ENCODE measurements at places on chromosomes 1 and 21. TPM values are rescaled to one million over a fixed set of nuclear protein-coding genes. Genes with fewer than 3 reads are reported as not detected.

Gene PLA2G2C
- total RNA-seq, result not detected

- H3K36me3 ChIP-seq, result no peaks in the 10 kb centered on the region
- no peak for DNase-seq
- no peaks in the 10 kb centered on the region for H3K27me3 ChIP-seq
- H3K4me3 ChIP-seq, result no peak overlapping the region
- no peaks in the 10 kb centered on the region for H3K4me1 ChIP-seq
These were observed 9.6 kb downstream of the WRAP73 start for GRCh38 chr1:3640121-3640837.

Gene NHLH1
- total RNA-seq, result 0.48 TPM

GRCh38 chr1:197841883-197842553, 60.4 kb upstream of the C1orf53 start:
- no peaks in the 10 kb centered on the region for H3K27me3 ChIP-seq
- no peak overlapping the region for H3K27ac ChIP-seq
- H3K4me3 ChIP-seq, result no peak overlapping the region
- H3K36me3 ChIP-seq, result no peaks in the 10 kb centered on the region

Gene SH3D21
- 16.4 TPM for total RNA-seq

DNA sequence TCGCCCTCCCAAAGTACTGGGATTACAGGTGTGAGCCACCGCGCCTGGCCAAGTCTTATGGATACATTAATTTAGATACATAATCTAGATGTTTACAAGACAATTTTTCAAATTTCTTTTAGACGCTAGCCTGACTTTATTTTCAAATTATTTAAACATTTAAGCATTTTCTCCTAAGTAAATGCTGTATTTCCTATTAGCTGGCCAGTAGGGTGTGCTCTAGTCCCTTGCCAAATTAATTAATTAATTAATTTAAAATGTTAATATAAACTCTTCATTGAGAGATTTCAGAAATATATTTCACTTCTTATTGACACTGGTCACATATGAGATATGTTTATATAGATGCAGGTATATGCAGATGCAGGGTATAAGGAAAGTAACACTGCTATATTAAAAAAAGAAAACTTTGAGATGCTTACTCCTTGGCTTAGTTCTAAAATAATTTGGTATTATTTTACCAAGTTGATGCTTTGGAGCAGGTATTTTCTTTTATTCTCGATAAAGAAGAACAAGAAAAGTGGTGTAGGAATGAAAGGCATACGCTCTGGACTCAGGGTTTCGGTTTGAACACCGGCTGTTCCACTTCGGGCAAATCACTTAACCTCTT, 5.2 kb upstream of the ERRFI1 start:
- no peaks in the 10 kb centered on the region for H3K27me3 ChIP-seq
- no peak overlapping the region for H3K27ac ChIP-seq
- no peaks in the 10 kb centered on the region for H3K36me3 ChIP-seq
- peak; percentile 69 for DNase-seq

- no peaks in the 10 kb centered on the region for H3K36me3 ChIP-seq
- H3K27me3 ChIP-seq, result no peaks in the 10 kb centered on the region
- H3K27ac ChIP-seq, result no peak overlapping the region
- DNase-seq, result no peak
These were observed 12.3 kb upstream of the JAM2 start for GRCh38 chr21:25626757-25627156.

GRCh38 chr1:73948055-73948454, 249.9 kb downstream of the LRRIQ3 start:
- H3K36me3 ChIP-seq, result no peaks in the 10 kb centered on the region
- H3K27me3 ChIP-seq, result no peaks in the 10 kb centered on the region
- no peak for DNase-seq
- H3K4me3 ChIP-seq, result no peak overlapping the region
- no peaks in the 10 kb centered on the region for H3K4me1 ChIP-seq

Gene TNFRSF4
- total RNA-seq, result not detected

GRCh38 chr21:28132713-28133112, 860.0 kb downstream of the LTN1 start:
- no peak for DNase-seq
- H3K4me1 ChIP-seq, result peaks cover 6% of the 10 kb centered on the region
- H3K27ac ChIP-seq, result no peak overlapping the region

Gene DCDC2B
- not detected for total RNA-seq

GRCh38 chr1:84073266-84073665, 70.8 kb upstream of the PRKACB start:
- H3K27ac ChIP-seq, result no peak overlapping the region
- no peaks in the 10 kb centered on the region for H3K36me3 ChIP-seq
- peaks cover 9% of the 10 kb centered on the region for H3K4me1 ChIP-seq
- H3K4me3 ChIP-seq, result no peak overlapping the region

GRCh38 chr1:12473596-12474362, 144.2 kb downstream of the DHRS3 start:
- H3K36me3 ChIP-seq, result no peaks in the 10 kb centered on the region
- no peaks in the 10 kb centered on the region for H3K27me3 ChIP-seq
- H3K27ac ChIP-seq, result no peak overlapping the region
- no peak overlapping the region for H3K4me3 ChIP-seq
- no peaks in the 10 kb centered on the region for H3K4me1 ChIP-seq
- DNase-seq, result no peak

- DNase-seq, result no peak
- no peaks in the 10 kb centered on the region for H3K36me3 ChIP-seq
- H3K27me3 ChIP-seq, result no peaks in the 10 kb centered on the region
- H3K4me1 ChIP-seq, result peaks cover 24% of the 10 kb centered on the region
These were observed 19.7 kb upstream of the LAPTM5 start for GRCh38 chr1:30777060-30777903.

Gene RGS8
- 20.5 TPM for total RNA-seq

DNA sequence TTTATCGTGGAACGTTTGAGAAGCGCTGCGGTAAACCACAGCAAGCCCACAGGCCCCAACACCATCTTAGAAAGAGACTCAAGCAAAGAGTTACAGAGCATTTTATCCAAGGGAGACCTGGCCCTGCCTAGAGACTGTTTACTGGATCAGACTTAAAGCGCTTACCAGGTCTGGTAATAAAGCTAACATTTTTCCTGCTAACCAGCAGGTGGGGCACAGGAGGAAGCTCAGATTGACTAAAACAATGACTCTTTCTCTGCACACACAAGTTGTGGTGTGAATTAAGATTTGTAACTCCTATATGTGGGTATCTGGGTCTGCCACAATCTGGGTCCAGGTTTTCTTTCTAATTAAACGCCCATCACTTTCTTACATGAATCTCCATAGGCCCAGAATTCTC, 136.5 kb upstream of the ETS2 start:
- no peak overlapping the region for H3K4me3 ChIP-seq
- H3K27ac ChIP-seq, result no peak overlapping the region
- no peaks in the 10 kb centered on the region for H3K36me3 ChIP-seq

DNA sequence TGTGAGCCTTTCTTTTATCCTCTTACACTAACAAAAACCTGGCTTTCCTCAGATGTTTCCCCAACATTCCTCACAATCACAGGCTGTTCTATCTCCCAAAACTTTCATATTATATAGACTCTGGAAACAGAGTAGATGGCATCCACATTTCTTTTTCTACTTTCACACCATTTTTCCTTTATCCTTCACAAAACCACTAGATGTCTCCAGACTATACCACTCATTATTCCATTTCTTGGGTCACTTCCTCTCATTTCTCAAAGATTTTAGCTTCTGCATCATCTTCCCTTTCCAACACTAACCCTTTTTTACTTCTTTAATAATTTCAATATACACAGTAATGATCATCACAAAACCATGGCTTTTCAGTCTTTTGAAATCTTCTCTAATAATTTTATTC, 286.0 kb upstream of the DEPDC1 start:
- no peak for DNase-seq
- no peaks in the 10 kb centered on the region for H3K27me3 ChIP-seq
- H3K27ac ChIP-seq, result no peak overlapping the region
- H3K36me3 ChIP-seq, result no peaks in the 10 kb centered on the region

Gene NID1
- total RNA-seq, result not detected

DNA sequence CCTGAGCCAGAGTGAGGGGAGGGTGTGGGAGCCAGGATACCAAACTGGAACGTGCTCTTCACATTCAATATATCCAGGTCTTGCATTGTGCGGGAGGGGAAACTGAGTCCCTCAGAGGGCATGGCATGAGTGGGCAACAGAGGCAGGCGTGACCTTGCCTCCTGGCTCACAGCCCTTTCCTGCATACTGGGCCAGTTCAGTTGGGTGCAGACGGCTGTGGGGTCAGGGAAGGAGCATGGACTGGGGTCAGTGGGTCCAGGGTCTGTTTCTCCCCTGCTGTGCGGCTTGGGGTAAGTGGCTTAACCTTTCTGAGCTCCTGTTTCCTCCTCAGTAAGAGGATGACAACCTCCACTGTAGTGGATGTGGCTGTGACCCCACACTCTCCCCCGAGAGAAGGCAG, 16.6 kb downstream of the SERINC2 start:
- peaks cover 4% of the 10 kb centered on the region for H3K4me1 ChIP-seq
- no peaks in the 10 kb centered on the region for H3K27me3 ChIP-seq
- no peaks in the 10 kb centered on the region for H3K36me3 ChIP-seq
- DNase-seq, result no peak

Gene ENAH
- total RNA-seq, result not detected

- peaks cover 8% of the 10 kb centered on the region for H3K4me1 ChIP-seq
- peak; percentile 37 for DNase-seq
- no peak overlapping the region for H3K4me3 ChIP-seq
These were observed 491 bp downstream of the PER3 start for GRCh38 chr1:7784492-7785071.

Gene KRTAP21-2
- not detected for total RNA-seq

- no peak overlapping the region for H3K27ac ChIP-seq
- H3K27me3 ChIP-seq, result no peaks in the 10 kb centered on the region
- no peak overlapping the region for H3K4me3 ChIP-seq
- peaks cover 4% of the 10 kb centered on the region for H3K36me3 ChIP-seq
These were observed 46.3 kb downstream of the AGPAT3 start for GRCh38 chr21:43911015-43911934.

- H3K27ac ChIP-seq, result no peak overlapping the region
- H3K36me3 ChIP-seq, result no peaks in the 10 kb centered on the region
These were observed 519.2 kb upstream of the ZP4 start for GRCh38 chr1:238409932-238410331.

DNA sequence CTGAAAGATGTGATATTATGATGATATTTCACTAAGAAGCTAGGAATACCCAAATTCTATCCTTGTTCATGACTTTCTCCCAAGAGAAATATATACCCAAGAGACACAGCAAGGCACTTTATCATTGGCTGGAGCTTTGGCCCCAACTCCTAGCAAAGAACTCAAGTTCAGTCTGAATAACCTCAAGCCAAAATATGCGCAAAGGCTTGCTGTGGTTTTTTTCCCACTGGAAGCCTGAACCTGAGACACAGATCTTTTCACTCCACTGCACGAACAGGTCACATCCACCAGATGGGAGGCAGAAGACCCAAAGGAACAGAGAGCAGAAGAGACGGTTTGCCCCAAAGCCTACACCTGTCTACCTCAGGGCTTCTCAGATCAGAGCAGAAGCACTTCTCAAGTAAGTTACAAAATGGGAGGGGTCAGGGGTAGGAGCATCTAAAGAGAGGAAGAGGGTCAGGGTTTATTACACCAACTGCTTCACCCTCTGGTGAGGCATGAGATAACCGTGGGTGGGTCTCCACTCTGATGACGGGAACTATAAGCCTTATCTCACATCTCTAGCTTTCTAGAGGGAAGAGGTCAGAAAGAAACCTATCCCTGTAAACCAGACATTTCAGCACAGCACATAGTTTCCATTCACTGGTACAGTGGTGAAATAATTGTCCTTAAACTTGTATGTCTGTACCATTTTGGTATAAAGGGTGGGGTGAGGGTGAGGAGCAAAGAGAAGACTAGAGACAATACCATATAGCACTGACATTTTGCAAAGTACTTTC, 17.1 kb upstream of the CDC42BPA start:
- no peak for DNase-seq
- no peaks in the 10 kb centered on the region for H3K27me3 ChIP-seq
- no peak overlapping the region for H3K27ac ChIP-seq
- H3K4me1 ChIP-seq, result no peaks in the 10 kb centered on the region
- no peak overlapping the region for H3K4me3 ChIP-seq
- no peaks in the 10 kb centered on the region for H3K36me3 ChIP-seq

Gene NMNAT2
- not detected for total RNA-seq

Gene GNB1
- total RNA-seq, result 93.7 TPM

- no peaks in the 10 kb centered on the region for H3K27me3 ChIP-seq
- DNase-seq, result no peak
- 0 out of 2 replicates have a peak, but pooled peaks cover 2% of the 10 kb centered on the region for H3K4me1 ChIP-seq
These were observed 192.4 kb upstream of the JUN start for GRCh38 chr1:58976294-58976693.

DNA sequence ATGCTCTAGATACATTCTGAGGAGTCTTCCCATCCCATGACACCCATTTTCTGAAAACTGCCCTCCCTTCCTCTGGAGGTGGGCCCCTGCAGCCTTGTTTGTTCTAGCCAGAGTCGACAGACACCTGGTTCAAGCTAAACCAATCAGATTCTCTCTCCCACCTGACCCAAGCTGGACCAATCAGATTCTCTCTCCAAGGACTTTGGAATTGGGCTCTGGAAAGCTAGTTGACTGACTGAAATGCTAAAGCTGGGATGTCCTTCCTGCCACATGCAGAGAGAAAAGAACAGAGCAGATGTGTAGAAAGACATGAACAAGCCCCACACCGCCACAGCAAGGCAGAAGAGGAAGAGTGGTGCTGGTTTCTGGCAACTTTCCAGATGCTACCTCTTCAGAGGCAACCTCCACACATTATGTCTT, 24.6 kb downstream of the ASAP3 start:
- no peaks in the 10 kb centered on the region for H3K36me3 ChIP-seq
- H3K4me1 ChIP-seq, result peaks cover 4% of the 10 kb centered on the region
- no peaks in the 10 kb centered on the region for H3K27me3 ChIP-seq
- no peak for DNase-seq
- no peak overlapping the region for H3K4me3 ChIP-seq
- H3K27ac ChIP-seq, result no peak overlapping the region

Gene RHBDL2
- total RNA-seq, result not detected

Gene SLC25A34
- 0.83 TPM for total RNA-seq

DNA sequence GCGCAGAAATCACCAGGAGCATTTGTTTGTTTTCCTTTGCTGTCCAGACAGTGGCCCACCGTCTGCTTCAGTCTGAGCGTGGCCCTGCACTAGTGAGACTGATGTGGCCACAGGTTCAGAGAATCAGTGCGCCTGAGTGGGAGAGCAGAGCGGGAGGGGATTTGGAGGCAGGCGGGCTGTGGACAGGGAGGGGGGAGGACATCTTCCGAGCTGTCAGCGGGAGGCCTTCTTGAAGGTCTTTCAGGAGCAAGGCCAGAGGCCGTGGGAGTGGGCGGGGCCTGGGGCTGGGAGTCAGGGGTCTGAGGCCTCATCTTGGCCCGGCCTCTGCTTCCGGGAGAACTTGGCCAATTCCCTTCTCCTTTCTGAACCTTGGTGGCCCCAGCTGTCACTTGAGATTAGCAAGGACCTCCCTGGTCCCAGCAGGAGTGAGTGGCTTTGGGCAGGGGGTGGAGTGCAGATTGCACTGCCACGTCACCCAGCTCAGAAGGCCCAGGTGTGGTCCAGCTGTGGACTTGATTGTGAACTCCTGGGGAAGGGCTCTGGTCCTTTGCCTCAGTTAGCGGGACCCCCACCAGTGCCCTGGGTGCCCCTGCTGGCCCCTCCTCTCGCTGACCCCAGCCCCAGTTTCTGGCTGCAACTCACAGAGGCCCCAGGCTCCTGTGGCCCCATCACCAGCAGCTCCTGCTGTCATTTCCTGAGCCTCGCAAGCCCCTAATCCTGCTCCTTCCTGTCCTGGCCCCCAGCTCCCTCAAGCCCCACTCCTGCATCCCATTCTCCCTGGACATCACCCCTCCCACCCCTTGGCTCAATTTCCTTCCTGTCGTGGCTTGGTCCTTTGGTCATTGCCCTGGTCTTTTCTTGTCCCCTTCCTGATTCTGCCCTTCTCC, 8.4 kb downstream of the TNFRSF1B start:
- peaks cover 5% of the 10 kb centered on the region for H3K4me1 ChIP-seq
- no peaks in the 10 kb centered on the region for H3K36me3 ChIP-seq
- no peaks in the 10 kb centered on the region for H3K27me3 ChIP-seq
- H3K27ac ChIP-seq, result no peak overlapping the region
- DNase-seq, result no peak
